Tongue (tissue), 3 donors: ENCODE measurements at places on chromosomes 5 and 9. TPM values are rescaled to one million over a fixed set of nuclear protein-coding genes. Genes with fewer than 3 reads are reported as not detected.

The CAMSAP1 gene
- total RNA-seq = 37.7 TPM

The ANKRD20A1 gene
- total RNA-seq = not detected

The NTRK2 gene
- total RNA-seq = 60.3 TPM

The TMOD1 gene
- total RNA-seq = 103 TPM

The EIF4E1B gene
- total RNA-seq = not detected

The RGP1 gene
- 16.7 TPM for total RNA-seq

The CCDC152 gene
- 3.0 TPM for total RNA-seq

The TRPM6 gene
- total RNA-seq = 0.72 TPM

The TRPM3 gene
- total RNA-seq = 0.72 TPM

The PTPDC1 gene
- total RNA-seq = 19.7 TPM

The SV2C gene
- 0.31 TPM for total RNA-seq

The LCN15 gene
- total RNA-seq = not detected
